Activated CD8-positive, alpha-beta memory T cell treated with anti-CD3 and anti-CD28 coated beads, Interleukin-2, amount 50 U/mL, for 4 hours (primary cell): ENCODE measurements at places on chromosomes 6 and 20.

- DNase-seq, result no peak
Observed at GRCh38 chr6:53199156-53199555, 50.5 kb upstream of the GCM1 start.

GRCh38 chr6:6857528-6857927 lies 250.2 kb upstream of the RREB1 start:
- DNase-seq, result no peak

DNA sequence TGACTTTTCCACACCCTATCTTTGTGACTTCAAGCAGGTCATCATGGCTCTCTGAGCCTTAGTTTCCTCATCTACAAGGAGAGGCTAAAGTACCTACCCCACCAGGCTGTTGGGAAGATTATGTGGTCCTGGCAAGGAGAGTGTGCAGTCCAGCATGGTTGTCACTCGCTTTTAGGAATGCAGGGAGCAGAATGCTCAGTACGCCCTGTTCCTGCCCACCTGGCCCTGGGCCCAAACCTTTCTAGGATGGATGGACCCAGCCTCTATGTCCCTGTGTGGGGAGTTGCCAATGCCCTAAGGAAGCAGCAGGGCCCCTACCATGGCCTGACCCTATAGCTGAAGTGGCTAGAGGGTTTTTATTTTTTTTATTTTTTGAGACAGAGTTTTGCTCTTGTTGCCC lies 2.0 kb downstream of the CLPSL2 start:
- no peak for DNase-seq

GRCh38 chr20:60950974-60951373 lies 301.1 kb upstream of the CDH4 start:
- DNase-seq, result no peak

DNA sequence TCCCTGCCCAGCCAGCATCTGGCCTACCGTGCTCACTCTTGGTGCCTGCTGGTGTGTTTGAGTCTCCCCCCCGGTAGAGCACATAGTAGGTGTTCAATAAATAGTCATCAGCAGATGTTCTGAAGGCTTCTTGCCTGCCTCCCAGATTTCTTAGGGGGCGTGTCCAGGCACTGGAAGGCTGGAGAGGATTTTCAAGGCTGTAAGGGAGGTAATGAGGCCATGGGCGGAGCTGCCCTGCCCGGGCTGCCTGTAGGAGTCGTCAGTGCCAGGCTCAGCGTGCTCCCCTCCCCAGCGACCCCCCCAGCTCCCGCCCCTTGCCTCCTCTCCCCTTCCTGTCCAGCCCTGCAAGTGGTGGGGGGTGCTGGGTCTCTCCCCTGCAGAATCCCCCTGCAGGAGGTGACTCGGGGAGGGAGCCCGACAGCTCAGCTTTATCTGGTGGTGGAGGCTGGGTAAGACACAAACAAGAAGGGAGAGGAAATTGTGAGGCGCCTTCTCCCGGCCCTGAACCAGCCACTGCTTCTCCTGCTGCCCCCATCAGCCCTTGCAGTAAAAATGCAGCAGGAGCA lies 55.9 kb downstream of the BCAS4 start:
- no peak for DNase-seq

DNA sequence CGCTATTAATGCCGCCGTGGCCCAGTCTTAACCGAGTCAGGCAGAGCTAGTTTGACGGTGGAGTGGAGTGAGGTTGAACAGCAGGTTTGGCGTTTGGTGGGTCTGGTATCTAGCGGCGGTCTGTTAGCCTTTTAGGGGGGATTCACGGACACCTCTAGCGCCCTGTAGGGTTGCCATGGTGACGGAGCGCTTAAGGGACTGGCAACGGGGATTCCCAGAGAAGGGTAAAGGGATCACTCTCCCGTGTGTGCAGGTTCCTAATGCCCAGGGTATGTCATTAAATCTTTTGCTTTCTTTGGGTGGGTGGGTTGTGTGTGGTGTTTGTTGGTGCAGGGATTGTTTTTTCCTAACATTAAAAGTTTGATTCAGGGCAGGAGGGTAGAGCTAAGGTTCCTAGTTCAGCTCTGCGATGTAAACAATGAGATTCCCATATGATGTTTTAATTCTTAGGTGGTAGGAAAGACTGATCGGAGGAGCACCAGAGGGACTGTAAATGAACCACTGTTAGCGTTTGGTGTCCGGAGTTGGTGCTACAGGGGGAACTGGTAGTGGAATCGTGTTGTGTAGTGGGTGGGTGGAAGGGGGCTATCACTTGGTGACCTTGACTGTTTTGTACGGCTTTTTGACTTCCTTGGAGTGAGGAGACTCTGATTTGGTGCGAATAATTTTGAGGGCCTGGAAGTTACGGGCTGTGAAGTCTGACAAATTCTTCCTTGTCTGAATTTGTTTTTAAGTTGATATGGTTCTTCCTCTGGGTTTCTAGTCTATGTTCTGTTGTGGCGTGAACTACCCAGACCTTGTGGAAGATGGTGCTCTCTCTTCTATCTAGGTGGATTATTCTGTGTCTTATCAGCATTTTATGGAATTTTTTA lies 5.0 kb downstream of the BRD2 start:
- peak; percentile 61 for DNase-seq

DNA sequence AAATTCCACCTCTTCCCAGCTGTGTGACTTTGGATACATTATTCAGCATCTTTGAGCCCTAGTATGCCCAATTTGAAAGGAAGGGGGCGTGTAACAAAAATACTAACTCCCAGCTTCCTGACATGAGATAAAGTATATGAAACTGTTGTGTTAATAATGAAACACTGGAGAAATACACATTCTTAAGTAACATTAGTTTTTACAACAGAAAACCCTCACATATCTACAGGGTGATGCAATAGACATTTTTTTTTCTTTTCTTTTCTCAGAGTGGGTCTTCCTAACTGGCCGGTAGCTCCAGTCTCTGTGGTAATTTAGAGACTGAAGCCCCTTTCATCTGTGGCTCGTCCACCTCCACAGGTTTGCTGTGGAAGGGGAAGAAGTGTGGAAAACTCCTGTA lies 79.5 kb downstream of the CD83 start:
- DNase-seq, result no peak

- DNase-seq, result no peak
Observed at GRCh38 chr6:46606338-46606737, 46.3 kb downstream of the CYP39A1 start.

GRCh38 chr6:163323705-163324104 lies 90.8 kb upstream of the QKI start:
- no peak for DNase-seq

- no peak for DNase-seq
Observed at GRCh38 chr20:25053255-25054031, 4.5 kb downstream of the ACSS1 start.

- DNase-seq, result no peak
Observed at GRCh38 chr6:166671434-166672081, 44.5 kb upstream of the RPS6KA2 start.

DNA sequence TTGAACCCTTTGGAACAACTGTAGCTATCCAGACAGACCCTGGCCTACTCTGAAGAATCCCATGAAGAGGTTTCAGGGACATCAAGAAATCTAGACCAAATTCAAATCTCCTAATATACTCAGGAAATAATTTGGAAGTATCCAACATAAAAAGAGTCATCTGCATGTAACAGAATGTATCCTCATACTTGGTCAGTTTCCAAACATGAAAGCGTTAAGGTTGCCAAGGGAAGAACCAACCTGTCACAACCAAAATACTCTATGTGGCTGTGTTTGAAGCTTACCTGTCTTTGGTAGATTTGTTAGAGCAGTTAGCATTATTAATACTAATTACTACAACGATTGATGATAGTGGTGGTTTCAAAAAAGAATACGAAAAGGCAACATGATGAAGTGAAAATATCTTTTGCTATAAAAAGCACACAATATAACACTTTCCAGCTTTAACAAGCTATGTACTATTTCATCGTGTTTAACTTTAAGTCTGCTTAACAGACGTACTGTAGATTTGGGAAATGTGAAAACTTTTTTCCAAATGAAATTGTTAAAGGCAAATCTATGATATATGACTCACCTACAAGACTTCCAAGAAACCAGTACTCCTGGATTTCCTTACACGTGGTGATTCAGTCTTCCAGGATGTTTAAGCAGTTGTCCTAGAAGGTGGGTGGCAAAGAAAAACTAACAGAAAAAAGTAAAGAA lies 46.6 kb upstream of the ENPP1 start:
- no peak for DNase-seq

GRCh38 chr6:76852776-76853175 lies 610.5 kb downstream of the HTR1B start:
- DNase-seq, result no peak

DNA sequence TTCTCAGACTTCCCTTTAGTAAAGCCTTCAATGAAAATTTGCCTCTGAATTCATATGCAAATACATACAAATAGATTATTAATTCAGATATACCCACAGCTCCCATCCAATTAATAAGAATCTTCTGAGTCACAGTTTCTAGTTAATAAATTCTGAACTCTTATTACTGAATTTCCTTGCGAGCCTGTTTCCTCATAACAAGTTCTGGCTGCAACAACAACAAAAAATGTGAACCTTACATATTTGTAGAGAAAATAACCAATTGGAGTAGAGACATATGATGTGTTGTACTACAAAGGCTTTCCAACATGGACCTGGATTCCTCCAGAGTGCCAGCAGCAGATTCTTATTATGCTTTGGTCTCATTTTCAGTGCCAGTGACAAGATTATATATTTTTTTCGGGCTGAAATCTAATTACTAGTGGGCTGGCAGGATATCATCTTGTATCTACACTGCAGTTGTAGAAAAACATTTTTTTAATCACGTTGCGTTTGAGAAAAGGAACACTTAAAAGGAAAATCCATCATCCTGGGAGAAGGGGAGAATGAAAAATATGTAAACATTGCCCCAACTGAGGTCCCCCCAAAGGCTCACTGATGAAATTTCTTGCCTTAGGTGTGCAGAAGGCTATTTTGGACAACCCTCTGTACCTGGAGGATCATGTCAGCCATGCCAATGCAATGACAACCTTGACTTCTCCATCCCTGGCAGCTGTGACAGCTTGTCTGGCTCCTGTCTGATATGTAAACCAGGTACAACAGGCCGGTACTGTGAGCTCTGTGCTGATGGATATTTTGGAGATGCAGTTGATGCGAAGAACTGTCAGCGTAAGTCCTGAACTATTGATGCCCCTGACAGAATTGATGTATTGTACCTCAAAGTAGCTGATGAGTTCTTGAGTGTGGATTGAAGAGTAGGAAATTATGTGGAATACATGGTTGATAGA lies 404.6 kb downstream of the LAMA2 start:
- DNase-seq, result no peak

DNA sequence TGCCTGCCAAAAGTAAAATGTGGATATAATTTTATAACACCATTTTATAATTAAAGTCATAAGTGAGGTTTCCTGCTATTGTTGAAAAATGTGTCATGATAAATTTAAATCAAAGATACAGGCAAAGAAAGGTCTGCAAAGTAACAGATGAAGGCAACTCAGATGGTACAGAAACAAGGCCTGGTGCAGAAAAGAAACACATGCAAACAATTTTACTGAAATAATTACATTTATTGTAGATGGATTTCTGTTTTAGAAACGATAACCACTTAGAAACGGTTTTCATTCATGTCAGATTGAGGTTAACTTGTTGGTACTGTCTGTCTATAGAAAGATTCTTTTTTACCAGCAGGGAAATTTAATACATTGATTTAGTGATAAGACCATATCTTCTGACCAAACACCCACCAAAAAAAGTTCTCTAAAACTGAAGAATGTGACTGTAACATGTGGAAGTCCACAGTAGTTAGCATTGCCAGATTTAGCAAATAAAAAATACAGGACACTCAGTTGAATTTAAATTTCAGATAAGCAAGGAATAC lies 105.5 kb upstream of the FERMT1 start:
- DNase-seq, result no peak

GRCh38 chr6:17842934-17843821 lies 136.5 kb upstream of the NUP153 start:
- no peak for DNase-seq
